Lower lobe of right lung (tissue), 2 donors: ENCODE measurements at places on chromosomes 13 and 19.

GRCh38 chr13:30107121-30107520 is 200.2 kb downstream of the KATNAL1 start:
- no peak for DNase-seq

GRCh38 chr13:113805431-113806103 is 46.5 kb downstream of the TMEM255B start:
- DNase-seq, result no peak

GRCh38 chr19:45070861-45071544 is 5.3 kb downstream of the ZNF296 start:
- DNase-seq, result no peak

DNA sequence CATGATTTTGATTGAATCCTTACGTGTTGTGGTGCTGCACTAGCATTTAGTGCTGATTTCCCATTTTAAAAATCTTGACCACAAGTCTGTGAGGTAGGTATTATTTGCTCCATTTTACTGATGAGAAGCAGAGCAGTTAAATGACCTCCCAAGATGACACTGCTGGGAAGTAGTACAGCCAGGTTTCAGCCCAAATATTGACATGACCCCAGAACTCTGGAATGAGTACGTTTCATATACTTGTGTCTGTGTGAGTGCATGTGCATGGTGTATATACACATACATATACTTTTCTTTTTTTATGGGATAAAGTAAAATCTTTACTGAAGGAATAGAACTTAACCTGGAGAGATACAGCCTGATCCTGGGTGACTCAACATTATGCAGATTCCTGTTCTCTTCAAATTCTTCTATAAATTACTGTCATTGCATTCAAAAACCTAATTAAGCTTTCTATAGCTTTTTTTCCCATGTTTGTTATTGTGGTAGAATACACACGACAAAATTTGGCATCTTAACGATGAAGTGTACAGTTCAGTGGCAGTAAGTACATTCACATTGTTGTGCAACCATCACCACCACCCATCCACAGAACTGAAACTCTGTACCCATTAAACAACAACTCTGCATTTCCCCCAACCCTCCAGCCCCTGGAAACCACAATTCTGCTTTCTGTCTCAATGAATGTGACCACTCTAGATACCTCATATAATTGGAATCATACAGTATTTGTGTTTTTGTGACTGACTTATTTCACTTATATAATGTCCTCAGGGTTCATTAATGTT is 311.9 kb downstream of the MTUS2 start:
- DNase-seq, result no peak

GRCh38 chr13:44224450-44225149 is 149.0 kb upstream of the SERP2 start:
- DNase-seq, result no peak

GRCh38 chr19:46068345-46069258 is 27.8 kb upstream of the IGFL4 start:
- no peak for DNase-seq

DNA sequence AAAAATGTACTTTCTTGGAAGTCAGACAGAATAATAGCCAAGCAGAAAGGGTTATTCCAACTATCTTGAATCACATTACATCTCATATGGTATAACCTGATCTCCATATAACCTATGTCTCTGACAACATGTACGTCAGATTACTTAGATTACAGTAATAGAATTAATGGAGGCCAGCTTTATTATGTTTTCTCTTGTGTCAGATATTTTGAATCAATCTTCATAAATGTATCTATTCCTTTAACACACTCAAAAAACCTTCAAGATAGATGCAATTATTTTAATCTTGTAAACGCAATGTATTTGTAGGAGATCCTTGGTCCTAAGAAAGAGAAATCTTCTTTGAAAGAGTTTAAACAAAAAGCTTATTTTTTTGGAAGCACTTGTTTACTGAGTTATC is 188.4 kb upstream of the KLF12 start:
- no peak for DNase-seq

DNA sequence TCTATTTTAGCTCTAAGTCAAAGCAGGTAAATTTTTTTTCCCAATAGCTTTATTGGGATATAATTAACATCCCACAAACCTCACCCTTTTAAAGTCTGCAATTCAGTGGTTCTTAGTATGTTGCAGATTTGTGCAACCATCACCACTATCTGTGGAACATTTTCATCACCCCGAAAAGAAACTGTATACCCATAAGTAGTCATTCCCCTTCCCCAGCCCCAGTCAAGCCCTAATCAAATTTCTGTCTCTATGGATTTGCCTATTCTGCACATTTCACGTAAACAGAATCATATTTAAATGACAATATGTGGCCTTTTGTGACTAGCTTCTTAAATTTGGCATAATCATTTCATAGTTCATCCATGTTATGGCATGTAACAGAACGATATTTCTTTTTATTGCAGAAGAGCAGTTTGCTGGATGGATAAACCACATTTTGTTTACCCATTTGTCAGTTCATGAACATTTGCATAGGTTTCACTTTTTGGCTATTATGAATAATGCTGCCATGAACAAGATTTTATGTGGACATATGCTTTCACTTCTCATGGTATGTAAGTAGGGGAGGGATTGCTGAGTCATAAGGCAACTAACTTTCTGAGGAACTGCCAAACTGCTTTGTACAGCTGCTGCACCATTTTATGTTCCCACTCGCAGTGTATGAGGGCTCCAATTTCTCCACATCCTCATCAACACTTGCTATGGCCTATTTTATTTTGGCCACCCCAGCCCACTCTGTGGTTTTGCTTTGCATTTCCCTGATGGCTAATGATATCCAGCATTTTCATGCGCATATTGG is 10.9 kb downstream of the SLC46A3 start:
- DNase-seq, result no peak

GRCh38 chr13:111908981-111909380 is 158.0 kb upstream of the SOX1 start:
- DNase-seq, result no peak

DNA sequence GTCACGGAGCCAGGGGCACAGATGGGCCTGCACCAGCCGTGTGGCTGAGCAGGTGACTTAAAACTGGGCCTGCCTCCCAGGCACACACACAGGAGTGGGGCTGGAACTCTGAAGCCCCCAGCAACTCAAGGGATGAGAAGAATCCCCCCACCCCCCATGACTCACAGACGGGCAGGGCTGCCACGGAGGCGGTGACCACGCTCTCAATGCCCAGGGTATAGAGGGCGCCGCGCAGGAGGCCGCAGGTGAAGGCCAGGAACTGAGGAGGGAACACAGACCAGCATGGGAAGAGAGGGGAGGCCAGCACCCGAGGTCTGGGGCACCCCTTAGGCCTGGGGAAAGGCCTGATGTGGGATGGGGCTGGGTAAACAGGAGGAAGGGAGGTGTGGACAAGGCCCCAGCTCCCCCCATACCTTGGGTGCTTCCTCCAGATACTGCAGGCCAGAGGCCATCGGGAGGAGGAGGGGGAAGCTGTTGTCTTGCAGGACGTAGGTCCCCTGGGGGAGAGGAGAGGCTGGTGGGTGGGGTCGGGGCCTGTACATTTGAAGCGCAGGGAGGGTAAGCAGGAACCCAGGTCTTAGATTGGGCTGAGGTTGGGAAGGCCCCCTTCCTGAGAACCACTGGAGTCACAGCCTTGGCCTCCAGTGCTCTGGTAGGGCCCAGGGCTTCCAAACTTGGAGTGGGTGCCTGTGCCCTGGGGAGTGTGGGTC is 3.1 kb upstream of the NKPD1 start:
- no peak for DNase-seq

- DNase-seq, result no peak
Observed at GRCh38 chr13:93765062-93765461, 538.5 kb downstream of the GPC6 start.

- DNase-seq, result no peak
Observed at GRCh38 chr19:14916848-14917247, 24.4 kb upstream of the OR7C2 start.

DNA sequence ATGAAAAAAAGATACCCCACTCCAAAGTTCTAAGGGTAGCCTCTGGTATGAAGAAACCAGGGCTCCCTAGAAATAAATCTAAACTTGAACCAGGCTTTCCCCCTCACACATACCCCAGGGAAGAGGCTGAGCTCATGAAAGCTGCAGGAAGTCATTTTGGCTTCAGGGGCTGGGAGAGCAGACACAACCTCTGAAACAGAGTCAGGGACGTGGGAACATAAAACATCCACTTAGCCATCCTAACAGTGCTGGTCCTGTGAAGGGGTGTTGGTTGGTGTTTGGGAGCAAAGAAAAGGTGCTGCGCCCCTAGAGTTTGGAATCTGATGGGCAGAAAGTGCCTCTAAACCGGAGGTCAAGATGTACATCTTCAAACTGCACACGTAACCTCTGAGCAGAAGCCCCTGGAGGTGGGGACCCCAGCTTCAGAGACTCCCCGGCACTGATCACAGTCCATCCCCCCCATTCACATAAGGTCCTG is 15.8 kb downstream of the RAB3D start:
- DNase-seq, result no peak

GRCh38 chr13:30926781-30927180 is 5.7 kb upstream of the TEX26 start:
- DNase-seq, result no peak

DNA sequence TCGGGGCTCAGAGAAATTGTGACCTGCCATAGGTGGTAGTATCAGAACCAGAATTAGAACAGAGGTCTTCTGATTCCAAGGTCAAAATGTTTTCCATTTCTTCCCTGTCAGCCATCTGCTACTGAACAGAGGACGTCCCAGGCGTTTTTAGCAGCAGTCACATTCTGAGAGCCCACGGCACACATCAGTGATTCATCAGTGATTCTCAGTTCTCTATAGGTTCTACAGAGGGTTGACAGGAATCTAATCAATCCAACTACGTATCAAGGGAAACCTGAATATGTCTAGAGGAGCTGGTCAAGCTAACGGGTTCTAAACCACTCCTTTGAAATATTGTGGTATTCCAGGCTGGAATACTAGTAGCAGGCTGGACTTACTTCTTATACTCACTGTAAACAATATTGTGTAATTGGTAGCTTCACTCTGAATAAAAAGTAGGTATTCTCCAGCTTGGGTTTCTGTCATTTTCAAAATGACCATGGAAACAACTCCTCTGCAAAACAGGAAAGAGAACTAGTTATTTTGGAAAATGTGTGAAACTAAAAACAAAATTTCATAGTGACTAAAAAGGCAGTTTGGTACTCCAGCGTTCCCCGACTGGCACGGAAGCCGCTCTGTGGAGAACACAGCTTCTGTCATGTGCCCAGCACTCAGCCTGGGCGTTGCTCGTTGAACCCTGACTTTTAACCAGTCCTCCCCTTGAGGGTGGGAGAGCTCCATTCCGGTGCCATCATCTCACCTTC is 43.2 kb downstream of the FLT3 start:
- DNase-seq, result no peak

DNA sequence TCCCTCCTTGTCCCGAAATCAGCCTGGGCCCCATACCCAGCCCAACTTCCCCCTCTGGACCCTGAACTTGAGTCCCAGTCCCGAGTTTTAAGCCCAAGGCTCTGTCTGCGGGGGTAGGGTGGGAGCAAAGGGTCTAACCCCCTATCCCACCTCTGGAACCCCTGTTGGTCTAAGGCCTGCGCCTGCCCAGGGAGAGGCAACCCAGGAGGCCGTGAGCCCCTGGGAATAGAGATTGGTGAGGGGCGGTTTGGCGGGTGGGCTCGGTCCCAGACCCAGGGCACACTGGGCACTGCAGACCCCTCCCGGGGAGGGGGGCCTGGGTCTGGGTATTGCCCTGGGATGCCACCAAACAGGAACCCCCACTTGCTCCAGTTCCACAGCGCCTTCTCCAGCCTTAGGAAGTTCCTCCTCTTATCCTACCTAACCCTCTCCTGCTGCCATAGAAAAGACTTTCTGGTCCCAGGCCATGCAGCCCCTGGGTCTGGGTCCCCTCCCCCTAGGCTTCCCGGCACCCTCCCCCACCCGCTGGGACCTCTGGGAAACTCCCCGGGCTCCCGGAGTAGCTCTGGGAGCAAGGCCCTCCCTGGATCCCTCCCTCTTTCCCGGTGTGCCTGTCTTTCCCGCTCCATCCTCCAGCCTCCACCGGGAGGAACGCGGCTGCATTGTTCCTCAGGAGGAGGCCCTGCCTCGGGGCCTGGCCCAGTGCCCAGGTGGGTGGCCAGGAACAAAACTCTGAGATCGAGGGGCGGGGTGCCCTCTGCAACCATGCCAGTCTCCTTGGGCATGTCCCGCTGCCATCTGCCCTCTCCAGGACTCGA is 33.6 kb upstream of the NANOS3 start:
- no peak for DNase-seq
